ENCODE measurements at places on chromosomes 11 and 22. TPM values are rescaled to one million over a fixed set of nuclear protein-coding genes. Genes with fewer than 3 reads are reported as not detected.

Gene TRIM29
- not detected for total RNA-seq

Gene KDELR3
- 4.0 TPM for total RNA-seq

Gene OR51E1
- total RNA-seq, result not detected

Gene TTC28
- 55.8 TPM for total RNA-seq

Gene HEPN1
- total RNA-seq, result not detected

Gene RAB36
- 4.9 TPM for total RNA-seq

Gene NCR3LG1
- total RNA-seq, result 5.8 TPM

Gene TTC9C
- total RNA-seq, result 66.5 TPM

Gene SSTR3
- total RNA-seq, result not detected

Gene ADORA2A
- total RNA-seq, result 10.9 TPM

Gene CLDN5
- total RNA-seq, result 0.21 TPM

Gene SLC22A25
- total RNA-seq, result not detected

Gene ELMOD1
- total RNA-seq, result not detected

Gene ANGPTL5
- total RNA-seq, result not detected

Gene WBP2NL
- 0.24 TPM for total RNA-seq

Gene PKDREJ
- total RNA-seq, result not detected

Gene OR10A2
- total RNA-seq, result not detected
